Renal cortical epithelial cell (primary cell): ENCODE measurements at places on chromosomes 1 and 21. TPM values are rescaled to one million over a fixed set of nuclear protein-coding genes. Genes with fewer than 3 reads are reported as not detected.

Gene TSPEAR
- not detected in 2 replicates for total RNA-seq

- DNase-seq = peak; percentile 76
Measured at GRCh38 chr1:180643693-180644092, 11.9 kb downstream of the XPR1 start.

DNA sequence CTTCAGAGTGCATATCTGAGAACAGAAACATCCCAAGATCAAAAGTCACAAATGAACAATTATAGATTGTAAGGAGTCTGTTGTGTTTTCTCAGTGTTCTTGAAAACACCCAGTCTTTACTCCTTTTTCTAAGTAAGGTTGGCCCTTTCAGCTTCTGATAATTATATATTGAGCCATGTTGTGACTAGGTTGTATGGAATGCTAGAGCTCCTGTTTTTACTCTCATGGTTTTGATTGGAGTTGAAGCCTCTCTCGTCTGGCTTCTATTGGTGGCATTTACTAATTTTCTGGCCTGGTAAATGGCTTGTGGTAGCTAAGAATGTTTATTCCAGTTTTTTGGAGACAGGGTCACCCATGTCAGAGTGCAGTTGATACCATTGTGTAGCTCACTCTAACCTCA, 84.7 kb downstream of the NDUFS5 start:
- peak; percentile 74 for DNase-seq

Gene OLFML3
- total RNA-seq = 0.52 and 5.1 TPM in 2 replicates

DNA sequence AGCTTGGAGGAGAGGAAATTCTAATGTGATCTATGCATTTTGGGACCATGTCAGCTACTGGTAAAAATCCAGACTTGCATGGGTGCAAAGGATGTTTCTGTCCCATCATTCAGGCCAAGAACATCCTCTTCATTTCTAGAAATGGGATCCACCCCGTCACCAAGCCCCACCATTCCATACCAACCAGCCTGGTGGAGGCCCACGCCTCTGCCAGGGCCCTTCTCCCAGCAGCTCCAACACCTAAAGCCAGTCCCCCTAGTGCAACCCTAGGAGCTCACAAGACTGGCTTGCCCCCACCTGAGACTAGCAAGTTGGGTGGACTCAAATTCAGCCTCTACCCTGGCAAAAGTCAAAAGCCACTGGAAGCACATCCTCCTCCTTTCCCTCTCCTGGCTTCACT, 1.9 kb downstream of the ARHGEF11 start:
- no peak for DNase-seq

- no peak for DNase-seq
Measured at GRCh38 chr1:166915042-166915441, 39.0 kb upstream of the TADA1 start.

GRCh38 chr1:184145083-184145482, 93.6 kb downstream of the TSEN15 start:
- DNase-seq = no peak

Gene COL11A1
- total RNA-seq = 13.7 and 25.9 TPM in 2 replicates

DNA sequence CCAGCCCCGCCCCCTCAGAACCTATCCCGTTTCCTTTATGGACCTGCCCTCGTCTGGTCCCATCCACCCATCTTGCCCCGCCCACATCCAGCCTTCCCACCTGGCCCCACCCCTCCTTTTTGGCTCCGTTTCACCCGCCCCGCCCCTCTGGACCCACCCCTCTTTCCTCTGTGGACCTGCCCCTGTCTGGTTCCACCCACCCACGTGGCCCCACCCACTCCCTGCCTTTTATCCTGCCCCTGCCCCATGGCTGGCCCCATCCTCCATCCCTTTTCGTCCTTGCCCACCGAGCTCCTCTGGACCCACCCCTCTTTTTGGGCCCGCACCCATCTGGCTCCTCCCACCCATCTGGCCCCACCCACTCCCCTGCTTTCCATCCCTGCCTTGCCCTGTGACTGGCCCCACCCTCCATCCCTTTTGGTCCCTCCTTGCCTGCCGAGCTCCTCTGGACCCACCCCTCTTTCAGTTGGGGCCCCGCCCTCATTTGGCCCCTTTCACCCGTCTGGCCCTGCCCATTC, 177.3 kb downstream of the CAMTA1 start:
- no peak for DNase-seq

DNA sequence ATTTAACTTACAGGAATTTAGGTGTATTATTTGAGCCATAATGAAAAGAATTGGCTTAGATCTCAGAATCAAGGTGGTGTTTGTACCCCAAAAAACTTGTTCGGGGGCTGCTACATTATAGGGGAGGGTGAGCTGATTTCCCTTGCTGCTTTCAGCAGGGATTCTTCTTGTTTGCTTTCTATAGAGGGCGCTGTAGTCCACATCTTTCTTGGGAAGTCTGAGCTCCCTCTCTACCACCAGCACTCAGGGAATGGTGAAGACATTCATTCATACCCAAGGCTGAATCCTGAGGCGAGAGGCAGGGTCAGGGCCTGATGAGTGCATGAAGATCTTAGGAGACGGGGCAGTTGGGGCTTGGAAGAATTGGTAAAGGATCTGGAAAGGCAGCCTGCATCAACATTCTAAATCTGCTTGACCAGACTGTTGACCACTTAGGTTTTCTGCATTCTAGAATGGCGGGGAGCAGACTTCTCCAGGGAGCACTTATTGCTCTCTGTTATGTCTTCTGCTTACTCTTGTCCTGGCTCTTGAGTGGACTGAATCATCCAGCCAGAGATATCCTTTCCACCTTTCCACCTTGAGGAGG, 18.9 kb downstream of the SPATA46 start:
- DNase-seq = peak; percentile 43

GRCh38 chr1:51729156-51729823, 112.4 kb downstream of the OSBPL9 start:
- peak; percentile 88 for DNase-seq

DNA sequence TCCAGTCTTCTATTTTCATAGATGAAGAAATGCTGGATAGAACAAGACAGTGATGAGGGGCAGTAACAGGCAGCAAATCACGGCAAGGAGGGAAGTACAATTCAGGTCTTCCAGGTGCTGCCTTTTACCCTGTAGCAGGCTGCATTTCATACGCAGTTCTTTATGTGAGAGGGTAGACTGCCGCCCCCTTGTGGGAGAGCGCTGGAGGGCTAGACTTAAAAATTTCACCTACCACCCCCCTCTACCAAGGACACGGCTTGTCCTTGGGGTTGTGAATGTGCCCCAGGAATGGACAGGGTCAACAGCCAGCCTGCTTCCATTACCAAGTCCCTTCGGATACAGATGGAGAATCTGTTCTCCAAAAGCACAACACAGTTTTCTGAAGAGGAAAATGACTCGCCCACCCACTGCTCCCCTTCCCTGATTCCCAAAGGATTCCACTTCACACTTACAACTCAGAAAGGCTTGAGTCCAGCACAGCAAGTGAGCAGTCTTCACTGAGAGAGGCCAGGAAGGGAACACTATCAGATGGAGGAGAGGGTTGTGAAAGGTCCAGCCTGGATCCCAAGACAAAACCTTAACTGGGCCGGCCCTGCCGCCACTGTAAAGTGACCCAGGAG, 7.4 kb downstream of the WDR77 start:
- DNase-seq = no peak

Gene GUCA2A
- not detected in 2 replicates for total RNA-seq

DNA sequence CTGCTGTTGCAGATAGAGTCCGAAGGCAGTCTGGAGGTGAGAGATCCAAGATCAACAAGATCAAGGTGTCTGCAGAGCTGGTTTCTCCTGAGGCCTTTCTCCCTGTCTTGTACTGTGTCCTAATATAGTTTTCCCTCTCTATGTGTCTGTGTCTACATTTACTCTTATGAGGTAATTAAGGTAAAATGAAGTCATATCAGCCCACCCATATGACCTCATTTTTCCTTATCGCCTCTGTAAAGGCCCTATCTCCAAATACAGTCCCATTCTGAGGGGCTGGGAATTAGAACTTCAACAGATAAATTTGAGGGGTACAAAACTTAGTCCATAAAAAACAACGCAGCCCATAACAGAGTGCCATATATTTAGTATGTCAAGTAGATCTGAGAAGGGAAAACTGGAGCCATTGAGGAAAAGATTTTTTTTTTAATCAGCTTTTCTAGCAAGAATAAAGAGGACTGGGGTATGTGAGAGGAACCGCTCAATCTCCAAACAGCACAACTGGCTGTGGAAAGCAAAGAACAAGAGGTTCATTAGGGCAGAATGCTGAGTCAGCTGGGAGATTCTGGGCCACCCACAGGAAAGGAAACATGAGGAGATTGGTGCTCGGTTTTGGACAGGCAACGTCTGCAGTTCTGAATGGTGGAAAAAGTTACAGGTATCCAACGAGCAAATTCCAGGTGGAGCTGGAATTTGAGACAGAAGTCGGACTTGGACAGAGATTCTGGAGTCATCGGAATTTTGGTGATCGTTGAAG, 65.7 kb downstream of the MAP3K21 start:
- peak; percentile 16 for DNase-seq
